Activated T-cell treated with anti-CD3 and anti-CD28 coated beads, Interleukin-2, amount 50 U/mL, for 4 hours (primary cell): ENCODE measurements at places on chromosomes 11 and 22. TPM values are rescaled to one million over a fixed set of nuclear protein-coding genes. Genes with fewer than 3 reads are reported as not detected.

Gene RBFOX2
- total RNA-seq, result 6.9 TPM

Gene OR52J3
- total RNA-seq, result not detected

DNA sequence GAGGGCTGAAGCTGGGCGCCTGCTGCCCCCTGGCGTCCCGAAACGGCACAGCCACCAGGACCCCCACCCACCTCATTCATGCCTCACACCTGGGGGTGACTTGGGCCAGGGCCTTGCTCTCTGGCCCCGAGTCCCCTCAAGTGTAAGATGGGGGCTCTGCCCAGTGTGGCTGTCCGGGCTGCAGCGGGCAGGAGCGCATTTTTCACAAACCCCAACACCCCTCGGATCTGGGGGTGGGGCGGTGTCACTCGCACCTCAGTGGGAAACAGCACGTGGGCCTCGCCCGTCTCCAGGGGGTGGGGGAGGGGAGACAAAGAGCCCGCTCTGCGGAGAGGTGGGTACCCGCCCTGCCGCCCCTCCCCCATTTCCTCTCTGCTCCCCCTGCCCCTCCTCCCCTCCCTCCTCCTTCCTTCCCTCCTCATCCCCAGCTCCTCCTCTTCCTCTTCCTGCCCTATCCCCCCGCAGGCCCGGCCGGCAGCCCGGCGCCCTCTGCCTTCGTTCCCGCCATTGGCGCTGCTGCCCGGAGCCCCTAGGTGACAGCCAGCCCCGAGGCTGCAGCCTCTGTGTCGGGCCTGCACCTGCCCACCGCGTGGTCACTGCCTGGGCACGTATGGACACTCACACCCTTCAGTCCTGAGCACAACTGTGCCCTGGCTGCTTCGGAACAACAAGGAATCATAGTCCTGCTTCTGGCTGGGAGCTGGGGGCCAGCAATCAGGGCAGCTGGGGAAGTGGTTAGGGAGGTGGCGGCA lies 6.8 kb upstream of the CDKN1C start:
- peak; percentile 60 for DNase-seq

GRCh38 chr22:37749831-37750595 lies 53.2 kb downstream of the TRIOBP start:
- no peak for DNase-seq

Gene SDHD
- total RNA-seq, result 121 TPM
